GM23248 (cell line): ENCODE measurements at places on chromosomes 6 and 20. TPM values are rescaled to one million over a fixed set of nuclear protein-coding genes. Genes with fewer than 3 reads are reported as not detected.
A peak's percentile ranks its signal among the peaks of the same experiment; 100 is the strongest.

IL20RA gene
- polyA plus RNA-seq = not detected in 2 replicates

SLC17A1 gene
- not detected in 2 replicates for polyA plus RNA-seq

DXO gene
- polyA plus RNA-seq = 23.3 and 26.6 TPM in 2 replicates

HLA-DQB2 gene
- polyA plus RNA-seq = not detected in 2 replicates

FLRT3 gene
- polyA plus RNA-seq = 2.4 and 3.0 TPM in 2 replicates

DNA sequence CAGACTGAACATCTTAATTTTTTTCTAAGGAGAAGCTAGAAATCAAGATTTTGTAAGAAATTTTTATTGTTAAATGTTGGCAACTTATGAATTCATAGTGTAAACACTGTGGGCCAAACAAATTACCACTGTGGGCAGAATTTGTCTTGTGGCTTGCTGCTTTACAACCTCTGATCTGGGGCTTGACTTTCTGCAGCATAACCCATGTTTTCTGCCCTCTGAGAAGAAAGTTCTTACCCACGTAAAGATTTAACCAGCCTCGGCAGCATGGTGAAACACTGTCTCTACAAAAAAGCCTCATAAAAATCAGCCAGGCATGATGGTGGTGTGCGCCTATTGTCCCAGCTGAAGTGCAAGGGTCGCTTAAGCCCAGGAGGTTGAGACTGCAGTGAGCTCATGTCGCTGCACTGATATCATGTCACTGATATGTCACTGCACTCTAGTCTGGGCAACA, 12.9 kb downstream of the ITCH start:
- H3K27ac ChIP-seq = no peak overlapping the region
- DNase-seq = no peak
- no peaks in the 10 kb centered on the region for H3K27me3 ChIP-seq
- H3K36me3 ChIP-seq = peaks cover 23% of the 10 kb centered on the region; the same call in 1 of the 2 replicates
- no peaks in the 10 kb centered on the region for H3K4me1 ChIP-seq

DNA sequence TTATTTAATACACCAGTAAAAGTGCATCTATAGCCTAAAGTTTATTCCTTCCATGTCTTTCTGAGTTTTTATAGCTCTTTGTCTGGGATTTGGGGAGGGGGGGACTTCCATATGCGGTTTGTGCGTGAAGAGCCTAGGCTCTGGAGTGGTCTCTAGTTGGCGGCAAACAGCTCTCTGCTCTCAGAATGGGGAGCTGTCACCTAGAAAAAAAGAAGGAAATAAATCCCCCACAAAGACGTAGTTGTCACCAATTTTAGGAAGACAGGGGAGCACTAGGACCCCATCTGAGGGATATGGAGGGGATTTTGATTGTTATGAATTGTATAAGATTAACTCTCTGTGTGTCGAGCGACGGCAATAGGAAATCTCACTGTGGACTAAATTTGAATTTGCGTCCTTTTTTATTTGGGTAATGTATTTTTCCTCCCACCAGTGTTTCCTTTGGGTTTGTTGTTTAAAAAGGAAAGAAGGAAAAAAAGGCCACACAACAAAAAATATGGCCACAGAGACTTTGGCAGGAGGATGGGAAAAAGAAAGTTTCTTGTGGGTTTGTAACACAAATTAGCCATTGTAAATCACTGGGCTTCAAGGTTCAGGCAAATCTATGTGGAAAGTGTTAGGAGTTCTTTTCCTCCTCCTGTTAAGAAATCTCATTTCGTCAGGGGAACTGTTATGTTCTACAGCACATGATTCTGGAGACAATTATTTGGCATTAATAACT, 7.4 kb downstream of the POU3F2 start:
- no peaks in the 10 kb centered on the region for H3K4me1 ChIP-seq
- no peak for DNase-seq
- H3K36me3 ChIP-seq = no peaks in the 10 kb centered on the region
- no peak overlapping the region for H3K27ac ChIP-seq
- H3K4me3 ChIP-seq = no peak overlapping the region

DNA sequence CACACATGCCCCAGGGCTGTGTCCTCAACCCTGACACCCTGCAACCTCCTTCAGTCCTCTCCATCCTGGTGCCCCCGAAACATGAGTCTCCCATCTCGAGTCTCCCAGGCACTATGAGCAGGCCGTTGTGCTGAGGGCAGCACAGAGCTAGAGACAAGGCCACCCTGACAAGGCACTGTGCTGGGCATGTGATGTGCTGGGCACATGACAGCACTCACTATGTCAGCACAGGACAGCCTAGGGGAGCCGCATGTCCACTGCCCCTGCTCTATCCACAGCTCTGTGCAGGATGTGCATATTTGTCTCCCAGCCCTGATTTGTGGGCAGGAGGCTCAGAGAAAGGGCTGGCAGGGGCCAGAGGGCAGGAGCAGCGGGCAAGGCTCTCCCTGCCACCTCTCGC, 362.1 kb upstream of the AGPAT4 start:
- no peak overlapping the region for H3K27ac ChIP-seq
- no peak for DNase-seq
- peaks cover 17% of the 10 kb centered on the region for H3K4me1 ChIP-seq
- H3K27me3 ChIP-seq = no peaks in the 10 kb centered on the region
- H3K36me3 ChIP-seq = no peaks in the 10 kb centered on the region
- no peak overlapping the region for H3K4me3 ChIP-seq

GRCh38 chr20:52379723-52380336, 188.3 kb upstream of the ZFP64 start:
- H3K4me3 ChIP-seq = no peak overlapping the region
- H3K4me1 ChIP-seq = no peaks in the 10 kb centered on the region
- H3K36me3 ChIP-seq = no peaks in the 10 kb centered on the region
- peak; percentile 53 for DNase-seq

GRCh38 chr6:29617782-29618554, 15.0 kb downstream of the GABBR1 start:
- no peaks in the 10 kb centered on the region for H3K27me3 ChIP-seq
- no peaks in the 10 kb centered on the region for H3K4me1 ChIP-seq
- H3K27ac ChIP-seq = no peak overlapping the region
- no peak for DNase-seq

GRCh38 chr6:27333642-27334040, 21.6 kb upstream of the POM121L2 start:
- DNase-seq = no peak
- no peaks in the 10 kb centered on the region for H3K36me3 ChIP-seq
- peak overlapping the region; percentile 76 for H3K4me3 ChIP-seq
- no peaks in the 10 kb centered on the region for H3K4me1 ChIP-seq

- no peak overlapping the region for H3K27ac ChIP-seq
- no peaks in the 10 kb centered on the region for H3K36me3 ChIP-seq
- H3K27me3 ChIP-seq = no peaks in the 10 kb centered on the region
- H3K4me3 ChIP-seq = no peak overlapping the region
- no peak for DNase-seq
These were observed 18.4 kb upstream of the RAMACL start for GRCh38 chr6:166604911-166605310.

GRCh38 chr6:39295611-39296011, 18.6 kb downstream of the KCNK17 start:
- DNase-seq = peak; percentile 39
- no peak overlapping the region for H3K27ac ChIP-seq
- no peak overlapping the region for H3K4me3 ChIP-seq

DNA sequence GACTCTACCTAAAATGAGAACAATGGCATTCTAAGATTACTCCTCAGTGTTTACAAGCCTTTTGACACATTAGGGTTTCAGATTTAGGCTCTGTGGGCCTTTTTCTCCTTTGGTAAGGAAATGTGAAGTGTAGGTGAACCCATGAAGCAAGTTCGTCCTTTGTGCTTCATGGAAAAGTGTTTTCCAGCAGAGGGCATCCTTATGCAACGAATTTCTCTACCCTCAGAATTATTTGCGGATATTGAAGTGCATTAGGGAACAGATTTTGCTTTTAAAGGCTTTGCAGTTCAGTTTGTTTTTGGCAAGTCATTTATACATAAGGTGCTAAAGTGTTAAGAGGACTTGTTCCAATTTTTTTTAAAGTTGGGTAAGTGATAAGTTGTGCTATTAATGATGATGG, 55.7 kb upstream of the FERMT1 start:
- 0 out of 2 replicates have a peak, but pooled peaks cover 11% of the 10 kb centered on the region for H3K27me3 ChIP-seq
- no peak overlapping the region for H3K4me3 ChIP-seq
- H3K36me3 ChIP-seq = no peaks in the 10 kb centered on the region
- H3K27ac ChIP-seq = no peak overlapping the region
- H3K4me1 ChIP-seq = no peaks in the 10 kb centered on the region
- peak; percentile 47 for DNase-seq

DNA sequence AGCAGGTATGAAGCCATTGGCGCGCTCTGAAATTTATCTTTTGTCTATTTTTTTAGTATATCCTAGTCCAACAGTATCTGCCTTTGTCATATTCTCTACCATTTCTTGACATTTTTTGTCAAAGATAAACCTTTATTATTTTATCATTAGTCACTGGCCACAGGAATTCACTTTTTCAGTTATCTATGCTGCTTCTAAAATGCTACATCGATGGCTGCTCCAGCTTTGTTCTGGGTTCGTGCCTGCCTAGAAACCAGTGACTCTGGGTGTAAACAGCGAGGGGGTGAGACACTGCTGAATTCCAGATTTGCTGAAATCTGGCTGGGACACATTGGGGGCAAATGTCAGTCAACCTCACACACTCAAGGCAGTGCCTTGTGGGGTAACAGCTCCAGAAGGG, 193.4 kb downstream of the CDC5L start:
- peak overlapping the region; percentile 53 for H3K27ac ChIP-seq
- H3K4me3 ChIP-seq = no peak overlapping the region
- peaks cover 24% of the 10 kb centered on the region for H3K4me1 ChIP-seq
- H3K27me3 ChIP-seq = no peaks in the 10 kb centered on the region
- no peaks in the 10 kb centered on the region for H3K36me3 ChIP-seq

DNA sequence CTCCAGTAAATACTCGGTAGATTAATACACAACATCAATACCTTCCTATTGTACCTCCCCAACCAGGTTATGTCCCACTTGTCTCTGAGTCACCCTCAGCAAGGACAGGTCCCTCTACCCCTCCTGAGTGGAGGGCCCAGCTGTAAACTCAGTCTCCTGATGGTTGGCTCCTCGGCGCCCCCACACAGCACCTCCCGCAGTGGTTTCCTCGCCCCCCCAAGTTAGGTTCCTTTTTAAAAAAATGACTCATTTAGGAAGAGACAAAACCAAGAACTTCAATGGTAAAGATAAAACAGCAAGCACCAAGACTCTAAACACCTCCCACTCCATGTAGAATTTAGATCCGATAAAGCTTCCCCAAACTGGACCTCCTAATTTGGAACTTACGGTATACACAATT, 83.5 kb downstream of the TRERF1 start:
- DNase-seq = no peak
- H3K4me1 ChIP-seq = no peaks in the 10 kb centered on the region
- H3K27ac ChIP-seq = no peak overlapping the region
- no peaks in the 10 kb centered on the region for H3K36me3 ChIP-seq
- no peak overlapping the region for H3K4me3 ChIP-seq

GRCh38 chr6:11172501-11173327, 59.8 kb downstream of the NEDD9 start:
- no peaks in the 10 kb centered on the region for H3K4me1 ChIP-seq
- H3K4me3 ChIP-seq = no peak overlapping the region
- H3K27ac ChIP-seq = no peak overlapping the region
- H3K36me3 ChIP-seq = no peaks in the 10 kb centered on the region
- DNase-seq = peak; percentile 50

GRCh38 chr6:25446830-25447569, 167.8 kb downstream of the CARMIL1 start:
- H3K4me1 ChIP-seq = no peaks in the 10 kb centered on the region
- H3K27ac ChIP-seq = no peak overlapping the region
- no peak overlapping the region for H3K4me3 ChIP-seq

DNA sequence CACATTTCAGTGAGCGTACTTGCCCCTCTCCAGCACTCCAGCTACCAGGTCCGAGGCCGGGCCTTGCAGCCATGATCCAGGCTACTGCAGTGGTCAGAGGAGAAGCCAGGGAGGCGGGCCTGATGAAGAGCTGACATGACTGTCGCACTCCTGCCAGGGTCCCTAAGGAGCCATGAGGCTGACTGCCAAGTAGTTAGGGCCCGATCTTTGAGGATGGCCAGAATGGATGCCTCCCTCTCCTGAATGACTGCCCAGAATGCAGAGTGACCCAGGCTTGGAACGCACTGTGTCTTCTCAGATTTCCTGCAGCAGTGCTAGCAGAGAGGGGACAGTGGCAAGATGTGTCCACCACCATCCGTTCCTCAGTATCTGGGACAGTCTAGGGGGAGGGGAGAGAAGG, 24.7 kb upstream of the LRFN2 start:
- H3K27me3 ChIP-seq = peaks cover 8% of the 10 kb centered on the region
- H3K4me1 ChIP-seq = no peaks in the 10 kb centered on the region
- no peaks in the 10 kb centered on the region for H3K36me3 ChIP-seq
- DNase-seq = no peak

- DNase-seq = peak; percentile 90
- H3K4me3 ChIP-seq = peak overlapping the region; percentile 85
- H3K36me3 ChIP-seq = no peaks in the 10 kb centered on the region
- H3K27me3 ChIP-seq = no peaks in the 10 kb centered on the region
- peak overlapping the region; percentile 75 for H3K27ac ChIP-seq
- peaks cover 18% of the 10 kb centered on the region for H3K4me1 ChIP-seq
These were observed 816 bp upstream of the MAN1A1 start for GRCh38 chr6:119350202-119350951.
